ENCODE measurements at places on chromosomes 1 and 21. TPM values are rescaled to one million over a fixed set of nuclear protein-coding genes. Genes with fewer than 3 reads are reported as not detected.

The PLCH2 gene
- 9.5 TPM for total RNA-seq

DNA sequence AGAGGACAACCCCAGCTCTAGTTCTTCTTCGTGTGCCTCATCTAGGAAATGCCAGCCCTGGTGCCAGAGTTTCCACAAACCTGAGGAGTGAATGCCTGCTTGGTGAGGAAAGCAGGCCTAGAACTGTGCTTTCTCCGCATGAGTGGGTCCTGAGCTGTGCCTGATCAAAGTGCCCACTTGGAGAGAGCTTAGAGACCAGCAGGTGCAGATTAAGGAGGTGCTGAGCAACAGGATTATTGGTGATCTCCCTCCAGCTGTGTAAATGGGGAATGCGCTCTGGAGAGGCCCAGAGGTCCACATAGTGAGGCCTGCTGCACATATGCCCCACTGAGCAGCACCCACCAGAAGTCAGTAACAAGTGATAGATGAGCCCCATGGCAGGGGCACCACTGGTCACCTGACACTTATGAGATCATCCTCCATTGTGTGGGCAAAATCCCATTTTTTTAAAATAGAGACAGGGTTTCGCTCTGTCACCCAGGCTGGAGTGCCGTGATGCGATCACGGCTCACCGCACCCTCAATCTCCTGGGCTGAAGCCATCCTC lies 127.2 kb upstream of the ZC3H12A start:
- DNase-seq = no peak

GRCh38 chr1:211479624-211480023 lies 12.3 kb downstream of the RD3 start:
- DNase-seq = peak; percentile 37

GRCh38 chr1:243525085-243525487 lies 269.2 kb downstream of the SDCCAG8 start:
- no peak for DNase-seq

DNA sequence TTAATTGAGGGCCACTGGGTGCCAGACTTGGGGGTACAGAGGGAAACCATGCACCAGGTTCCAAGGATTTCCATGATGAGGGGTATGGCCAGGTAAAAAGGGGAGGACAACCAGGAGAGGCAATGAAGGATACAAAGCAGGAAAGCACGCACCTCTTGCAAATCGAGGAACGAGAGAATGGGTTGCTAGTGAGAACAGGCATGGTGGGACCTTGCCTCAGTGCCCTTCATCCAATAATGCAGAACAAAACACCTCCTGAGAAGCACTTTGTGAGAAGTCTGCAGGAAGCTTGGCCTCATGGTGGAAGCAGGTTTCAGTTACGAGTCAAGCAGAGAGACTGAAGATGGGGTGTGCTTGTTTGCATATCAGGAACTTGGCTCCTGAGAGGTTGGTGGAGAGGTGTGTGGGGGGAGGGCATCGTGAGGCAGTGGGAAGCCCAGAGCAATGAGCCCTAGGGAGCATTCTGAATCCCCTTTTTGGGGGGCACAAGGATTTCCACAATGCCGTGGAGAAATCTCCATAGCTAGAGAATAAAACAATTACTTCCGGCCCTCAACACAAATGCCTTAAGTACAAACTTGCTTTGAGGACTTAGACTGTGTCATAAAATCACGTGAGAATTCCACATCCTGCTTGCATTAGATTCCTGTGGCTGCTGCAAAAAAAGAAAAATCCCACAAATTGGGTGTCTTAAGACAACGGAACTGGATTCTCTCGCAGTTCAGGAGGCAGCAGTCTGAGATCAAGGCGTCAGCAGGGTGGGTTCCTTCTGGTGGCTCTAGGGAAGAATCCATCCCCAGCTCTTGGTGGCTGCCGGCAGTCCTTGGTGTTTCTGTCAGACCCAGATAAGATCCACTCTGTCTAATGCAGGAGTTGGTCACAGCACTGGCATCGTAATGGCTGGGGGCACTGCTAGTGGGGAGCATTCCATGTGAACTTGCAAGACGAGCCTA lies 54.9 kb upstream of the BACE2 start:
- no peak for DNase-seq

The GJA5 gene
- total RNA-seq = 19.8 TPM

- DNase-seq = no peak
Observed at GRCh38 chr1:56452027-56453011, 127.0 kb downstream of the PLPP3 start.
